ENCODE measurements at places on chromosomes 5 and 9.

GRCh38 chr5:155839251-155840037 is 487.5 kb upstream of the SGCD start:
- DNase-seq: no peak

- DNase-seq: no peak
These were observed 3.3 kb downstream of the RNF183 start for GRCh38 chr9:113299800-113300292.

DNA sequence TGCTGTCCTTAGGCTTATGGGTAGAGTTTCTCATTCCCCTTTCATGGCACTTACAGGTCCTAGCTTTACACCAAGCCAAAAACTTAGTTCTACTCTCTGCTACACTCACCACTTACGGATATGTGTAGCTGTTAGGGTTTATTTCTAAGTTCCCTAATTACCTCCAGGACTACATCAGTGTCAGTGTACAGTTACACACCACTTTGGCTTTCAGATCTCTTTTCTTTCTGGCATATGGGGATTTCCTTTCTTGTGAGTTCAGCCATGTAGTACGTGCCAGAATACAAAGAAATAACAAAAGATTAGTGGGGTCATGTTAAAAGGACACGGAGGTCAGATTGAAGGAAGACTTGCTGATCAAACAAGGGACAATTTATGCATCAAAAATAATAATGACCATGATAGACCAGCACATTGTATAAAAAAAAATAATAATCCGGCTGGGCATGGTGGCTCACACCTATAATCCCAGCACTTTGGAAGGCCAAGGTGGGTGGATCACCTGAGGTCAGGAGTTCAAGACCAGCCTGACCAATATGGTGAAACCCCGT is 41.8 kb downstream of the LYRM7 start:
- no peak for DNase-seq

DNA sequence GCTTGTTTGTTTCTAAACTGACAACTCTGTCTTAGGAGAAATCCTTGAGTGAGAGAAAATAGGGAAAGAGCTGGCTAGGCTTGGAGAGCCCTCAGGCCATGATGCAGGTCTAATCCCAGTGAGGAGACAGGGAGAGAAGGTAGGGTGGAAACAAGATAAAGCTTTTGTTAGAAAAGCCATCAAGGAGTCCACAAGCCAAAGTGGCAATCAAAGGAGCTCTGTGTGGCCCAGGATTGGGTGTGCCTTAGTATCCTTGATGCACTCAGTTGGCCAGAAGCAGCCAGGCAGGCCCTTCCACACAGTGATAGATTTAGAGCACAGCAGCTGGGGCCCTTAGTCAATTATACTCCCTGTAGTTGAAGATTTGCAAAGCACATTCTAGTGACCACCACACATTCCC is 73.9 kb downstream of the ALDH7A1 start:
- DNase-seq: no peak

GRCh38 chr9:118503236-118503635 is 799.0 kb downstream of the TLR4 start:
- no peak for DNase-seq

- no peak for DNase-seq
These were observed 43.8 kb upstream of the PLEKHG4B start for GRCh38 chr5:48192-48591.

DNA sequence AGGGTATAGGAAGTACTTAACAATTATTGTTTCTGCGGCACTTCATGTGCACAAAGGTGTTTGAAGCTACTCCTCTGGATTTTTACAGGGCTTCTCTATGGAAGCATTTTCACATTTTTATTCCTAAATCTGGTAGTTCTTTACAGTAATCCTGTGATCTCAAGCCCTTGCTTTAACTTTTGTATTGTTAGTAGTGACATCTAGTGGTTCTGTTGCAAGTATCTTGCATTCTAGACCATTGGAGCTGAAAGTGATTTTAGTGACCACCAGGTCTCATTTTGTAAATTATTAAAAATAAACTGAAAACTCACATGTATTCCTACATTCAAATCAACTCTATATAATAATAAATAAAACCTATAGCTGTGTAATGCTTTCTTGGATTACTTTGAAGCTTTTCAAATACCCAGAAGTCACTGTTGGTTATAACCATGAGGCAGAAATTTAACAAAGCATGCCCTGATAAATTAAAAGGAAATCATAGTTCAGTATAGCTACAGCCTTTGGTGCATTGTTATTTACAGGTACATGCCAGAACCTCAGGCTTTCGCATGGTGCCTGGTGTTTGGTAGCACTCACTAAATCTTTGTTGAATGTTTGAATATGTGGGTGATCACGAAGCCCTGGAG is 18.9 kb downstream of the RPS23 start:
- no peak for DNase-seq

DNA sequence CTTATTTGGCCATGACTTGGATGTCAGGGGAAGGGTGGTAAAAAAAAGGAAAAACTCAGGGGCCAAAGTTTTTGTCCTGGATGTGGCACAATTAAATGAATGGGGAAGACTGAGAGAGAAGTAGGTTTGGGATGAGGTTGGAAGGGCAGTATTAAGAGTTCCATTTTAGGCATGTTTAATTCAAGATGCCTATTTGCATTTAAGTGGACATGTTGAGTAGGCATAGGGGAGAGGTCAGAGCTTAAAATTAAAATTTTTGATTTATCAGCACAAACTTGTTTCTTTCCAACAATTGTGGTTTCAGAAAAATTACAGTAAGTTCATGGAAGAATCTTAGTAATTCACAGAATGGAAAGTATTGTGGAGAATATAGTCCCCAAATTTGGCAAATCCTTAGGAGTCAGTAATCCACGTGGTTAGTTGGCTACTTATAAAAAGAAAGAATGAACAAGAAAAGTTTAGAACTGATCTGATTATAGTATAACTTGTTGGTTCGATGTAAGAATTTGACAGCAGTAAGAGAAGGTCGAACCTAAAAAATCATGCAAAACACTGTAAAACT is 265.9 kb downstream of the SAXO1 start:
- no peak for DNase-seq

- DNase-seq: no peak
These were observed 518.2 kb downstream of the TLR4 start for GRCh38 chr9:118222375-118222774.

DNA sequence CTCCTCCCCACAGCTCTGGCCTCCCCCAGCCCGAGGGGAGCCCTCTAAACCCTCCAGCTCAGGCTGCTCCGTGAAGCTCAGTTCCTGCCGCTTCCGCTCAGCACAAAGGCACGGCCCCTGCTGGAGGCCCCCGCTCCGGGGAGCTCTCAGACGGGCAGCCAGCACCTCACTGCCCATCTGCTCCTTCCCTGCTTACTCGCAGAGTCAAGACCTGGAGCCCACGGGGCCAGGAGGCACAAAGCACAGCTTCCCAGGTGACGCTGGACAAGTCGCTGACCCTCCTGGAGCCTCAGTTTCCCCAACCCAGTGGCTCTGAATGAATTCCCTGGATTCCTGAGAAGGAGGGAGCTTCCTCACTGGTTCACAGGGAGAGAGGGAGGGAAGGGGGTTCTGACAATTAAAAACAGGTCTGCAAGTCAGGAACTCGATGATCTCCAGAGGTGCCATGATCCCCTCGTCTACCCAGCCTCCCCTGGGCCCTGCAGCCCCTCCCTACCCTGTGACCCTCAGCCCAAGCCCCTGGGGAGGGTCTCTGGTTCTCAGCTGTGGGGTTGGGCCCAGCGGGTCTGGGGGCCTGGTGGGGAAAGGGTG is 36.2 kb downstream of the VAV2 start:
- DNase-seq: peak; percentile 11

DNA sequence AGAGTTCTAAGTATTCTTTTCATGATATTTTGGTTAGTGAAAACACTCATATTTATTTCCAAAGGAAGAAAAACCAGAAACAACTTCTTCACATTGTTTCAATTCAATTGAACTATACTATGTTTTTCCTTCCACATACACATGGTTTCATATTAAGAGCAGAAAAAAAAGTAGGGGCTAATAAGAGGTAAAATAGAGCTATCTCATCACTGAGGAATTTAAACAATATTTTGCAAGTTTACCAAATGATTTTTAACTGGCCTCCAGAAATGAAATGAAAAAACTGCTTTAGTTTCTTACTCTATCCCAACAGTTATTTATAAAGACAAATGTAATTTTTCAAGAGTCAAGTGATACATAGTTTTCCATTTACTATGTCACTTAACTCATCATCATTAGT is 233.5 kb downstream of the RFX3 start:
- no peak for DNase-seq

DNA sequence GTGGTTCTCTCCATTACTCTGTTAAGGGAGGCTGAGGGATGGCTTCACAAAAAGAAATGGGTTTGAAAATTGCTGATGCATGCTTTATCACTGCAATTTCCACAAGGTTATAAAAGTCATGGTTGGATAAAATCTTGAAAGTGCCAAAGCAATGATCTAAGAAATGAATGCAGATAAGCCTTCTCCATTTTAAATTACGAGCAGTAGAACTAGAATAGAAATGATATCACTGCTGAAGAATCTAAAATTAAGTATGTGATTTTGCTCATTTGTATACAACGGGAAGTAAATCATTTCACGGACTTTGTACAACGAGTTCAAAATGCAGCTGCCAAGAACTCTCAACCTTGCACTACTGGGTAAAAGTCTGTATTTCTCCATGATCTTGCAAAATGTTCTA is 299.0 kb downstream of the PRELID2 start:
- no peak for DNase-seq

GRCh38 chr5:145797336-145797735 is 37.8 kb downstream of the PRELID2 start:
- DNase-seq: no peak

- no peak for DNase-seq
These were observed 4.7 kb downstream of the C5orf46 start for GRCh38 chr5:147901599-147902039.

DNA sequence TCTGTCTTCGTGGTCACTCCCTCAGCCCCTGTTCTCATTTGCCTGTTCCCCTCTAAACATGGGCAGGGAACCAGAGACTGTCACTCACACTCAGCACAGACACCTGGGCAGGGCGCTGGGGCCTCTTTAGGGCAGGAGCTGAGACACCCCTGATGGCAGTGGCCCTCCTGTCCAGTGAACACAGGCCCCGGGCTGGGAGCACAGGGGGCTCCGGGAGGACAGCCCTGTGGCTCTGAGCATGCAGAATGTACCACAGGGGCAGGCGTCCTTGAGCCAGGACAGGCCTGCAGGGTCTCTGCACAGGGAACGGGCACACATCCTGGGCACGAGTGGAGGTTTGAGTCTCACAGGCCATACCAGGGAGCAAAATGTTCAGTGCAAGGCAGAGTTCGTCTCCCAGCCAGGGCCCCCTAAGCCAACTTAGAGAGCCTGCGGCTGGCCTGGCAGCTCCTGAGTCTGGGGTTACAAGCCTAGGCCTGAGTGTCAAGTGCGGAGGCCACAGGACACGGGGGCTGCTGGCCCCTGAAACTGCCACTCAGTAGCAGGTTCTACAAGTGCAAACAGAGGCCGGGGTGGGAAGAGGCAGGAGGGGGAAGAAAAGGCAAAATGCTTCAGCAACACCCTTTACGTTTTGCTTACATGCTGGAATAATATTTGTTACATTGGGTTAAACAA is 55.9 kb upstream of the NKD2 start:
- DNase-seq: no peak

GRCh38 chr9:103714992-103715391 is 379.1 kb upstream of the SMC2 start:
- no peak for DNase-seq

DNA sequence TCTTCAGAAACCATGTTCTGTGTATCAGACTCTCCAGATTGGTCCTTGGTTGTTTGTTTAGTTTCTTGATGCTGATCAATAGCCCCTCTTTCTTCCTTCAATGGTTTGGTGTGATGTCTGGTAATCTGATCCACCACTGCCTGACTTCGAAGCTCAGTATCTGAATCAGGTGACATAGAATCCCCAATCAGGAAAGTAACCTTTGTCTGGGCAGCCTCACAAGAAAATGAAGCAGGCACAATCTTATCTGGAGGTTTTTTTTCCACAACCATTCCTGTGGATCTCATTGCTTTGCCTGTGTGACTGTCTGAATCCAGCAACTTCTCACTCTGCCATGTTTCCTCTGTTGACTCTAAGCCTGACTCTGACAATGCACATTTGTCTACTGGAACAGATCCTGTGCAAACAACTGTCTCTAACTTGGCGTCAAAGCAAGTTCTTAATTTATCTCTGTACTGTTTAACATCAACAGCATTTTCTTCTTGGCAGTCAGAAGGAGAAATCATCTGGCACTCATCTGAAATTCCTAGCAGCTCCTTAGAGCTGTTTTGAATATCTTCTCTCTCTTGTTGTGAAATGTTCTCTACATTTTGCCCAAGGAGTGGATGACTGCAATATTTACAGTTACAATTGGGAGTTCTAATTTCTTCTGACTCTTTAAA is 37.1 kb upstream of the RAPGEF6 start:
- DNase-seq: no peak

DNA sequence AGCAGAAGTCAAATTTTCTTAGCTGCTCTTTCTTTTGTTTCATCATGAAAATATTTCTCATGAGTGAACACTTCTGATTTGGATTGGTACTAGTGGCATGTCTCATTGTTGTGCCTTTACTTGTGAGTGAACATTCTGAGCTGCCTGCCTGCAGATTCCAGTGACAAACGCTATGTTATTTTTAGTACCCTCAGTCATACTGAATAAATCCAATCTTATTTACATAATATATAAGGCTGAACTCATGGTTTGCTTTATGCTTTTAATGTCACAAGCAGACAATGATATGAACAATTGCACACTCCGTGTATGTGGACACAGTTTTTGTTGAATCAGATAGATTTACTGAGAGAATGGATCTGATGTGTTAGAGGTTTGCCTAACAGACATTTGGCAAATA is 67.8 kb downstream of the ACTBL2 start:
- DNase-seq: no peak

DNA sequence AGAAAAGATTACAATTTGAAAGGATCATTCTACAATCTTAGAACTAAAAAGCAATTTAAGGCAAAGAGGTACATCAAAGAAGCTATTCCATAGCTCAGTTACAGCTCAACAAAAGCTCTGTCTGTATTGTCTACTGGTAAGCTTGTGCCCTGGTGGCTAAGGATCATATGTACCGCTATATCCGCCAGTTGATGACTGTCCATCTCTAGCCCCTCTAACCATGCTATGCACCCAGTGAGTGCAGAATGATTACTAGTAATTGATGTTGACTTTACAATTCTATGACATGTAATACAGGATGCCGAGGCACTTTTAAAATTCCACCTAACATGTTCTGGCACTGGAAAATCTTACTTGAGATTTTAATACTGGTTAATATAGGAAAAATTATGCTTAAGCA is 13.1 kb downstream of the LOX start:
- no peak for DNase-seq

Data from stimulated activated CD4-positive, alpha-beta T cell treated with anti-CD3 and anti-CD28 coated beads, TNF-alpha, amount 100 ng/mL, for 24 hours (primary cell).